ENCODE measurements at places on chromosomes 11 and 22.

- no peak for DNase-seq
These were observed 1.1 kb downstream of the CHADL start for GRCh38 chr22:41239443-41240128.

- DNase-seq: no peak
These were observed 39.8 kb downstream of the KREMEN1 start for GRCh38 chr22:29112681-29113080.

DNA sequence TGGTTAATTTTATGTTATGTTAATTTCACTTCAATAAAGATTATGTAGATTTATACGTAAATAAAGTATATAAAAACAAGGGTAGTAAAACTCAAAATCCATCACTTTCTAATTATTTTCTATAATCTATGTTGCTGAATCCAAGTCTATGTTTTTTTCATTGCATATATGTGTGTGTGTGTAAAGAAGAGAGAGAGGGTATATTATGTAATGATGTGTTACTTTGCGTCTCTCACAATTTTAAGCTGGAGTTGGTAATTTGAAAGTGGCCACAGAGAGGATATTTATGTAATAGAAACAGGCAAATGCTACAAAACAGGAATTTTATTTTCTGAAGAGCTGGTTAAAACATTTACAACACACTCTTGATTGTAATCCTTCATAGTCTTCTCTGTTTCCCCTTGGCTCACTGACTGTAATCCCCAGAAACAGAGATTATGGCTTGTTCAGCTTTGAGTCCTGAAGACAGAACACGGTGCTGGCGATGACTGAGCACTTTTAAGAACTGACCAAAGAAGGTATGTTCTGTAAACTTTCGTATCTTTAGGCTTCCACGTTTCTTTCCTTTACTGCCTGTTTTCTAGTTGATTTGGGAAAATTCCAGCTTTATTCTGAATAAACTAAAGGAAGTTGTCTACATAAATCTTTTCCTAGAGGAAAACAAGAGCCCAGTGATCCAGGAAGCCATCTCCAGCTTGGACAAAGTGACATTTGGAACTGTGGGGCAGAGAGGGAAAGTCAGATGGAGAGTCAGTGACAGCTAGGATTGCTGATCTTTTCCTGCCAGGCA lies 43.6 kb downstream of the OR2AG2 start:
- no peak for DNase-seq

DNA sequence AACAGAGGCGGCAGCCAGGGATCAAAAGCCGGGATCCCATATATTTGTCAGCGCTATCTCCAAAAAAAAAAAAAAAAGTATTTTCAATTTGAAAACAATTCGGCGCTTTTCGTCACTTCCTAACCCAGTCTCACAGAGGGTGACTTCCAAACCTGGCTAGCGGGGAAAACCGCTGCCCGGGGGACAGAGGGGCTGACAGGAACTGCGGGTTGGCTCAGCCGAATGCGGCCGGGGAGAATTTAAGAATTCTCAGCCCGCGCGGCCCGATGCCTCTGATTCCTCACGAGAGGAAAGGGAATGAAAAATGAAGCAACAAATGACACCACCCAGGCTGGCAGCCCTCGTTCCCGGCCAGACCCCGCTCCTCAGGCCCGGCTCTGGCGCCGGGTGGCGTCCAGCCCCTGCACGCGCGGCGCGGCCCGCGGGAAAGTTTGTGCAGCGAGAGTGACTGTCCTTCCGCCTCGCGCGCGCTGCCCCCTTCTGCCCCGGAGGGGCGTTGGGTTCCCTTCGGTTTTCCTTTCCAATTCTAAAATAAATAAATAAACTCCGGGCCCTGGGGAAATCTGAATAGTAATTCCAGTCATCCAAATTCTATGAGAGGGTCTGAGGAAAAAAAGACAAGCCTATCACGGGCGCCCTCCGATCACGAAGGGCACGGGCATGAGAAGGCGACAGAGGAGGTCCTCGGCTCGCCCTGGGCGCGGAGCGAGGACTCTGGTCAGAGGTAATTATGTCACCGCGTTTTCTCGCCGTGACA lies 4.8 kb upstream of the PAX6 start:
- DNase-seq: peak; percentile 46

DNA sequence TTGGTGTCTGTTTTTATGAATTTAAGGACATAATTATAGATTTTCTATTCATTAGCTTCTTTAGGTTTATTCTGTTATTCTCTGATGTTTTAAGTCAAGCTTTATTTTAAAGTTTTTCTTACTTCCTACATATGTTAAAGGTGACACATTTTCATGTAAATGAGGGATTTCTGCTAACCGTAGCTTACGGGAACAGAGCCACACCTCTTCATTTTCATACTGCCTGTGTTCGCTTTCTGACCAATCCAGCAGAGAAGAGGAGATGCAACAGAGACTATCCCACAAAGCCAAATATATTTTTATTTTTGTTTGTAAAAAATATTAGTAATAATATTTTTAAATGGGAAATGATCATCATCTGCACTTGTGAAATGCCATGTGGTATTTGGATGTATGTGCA lies 774.1 kb downstream of the BRD1 start:
- no peak for DNase-seq

- no peak for DNase-seq
These were observed 141.0 kb downstream of the BRD1 start for GRCh38 chr22:49686495-49687219.

GRCh38 chr22:46731246-46732040 lies 6.6 kb downstream of the CERK start:
- peak; percentile 85 for DNase-seq

GRCh38 chr22:23466351-23466750 lies 113.7 kb downstream of the IGLL1 start:
- DNase-seq: no peak

DNA sequence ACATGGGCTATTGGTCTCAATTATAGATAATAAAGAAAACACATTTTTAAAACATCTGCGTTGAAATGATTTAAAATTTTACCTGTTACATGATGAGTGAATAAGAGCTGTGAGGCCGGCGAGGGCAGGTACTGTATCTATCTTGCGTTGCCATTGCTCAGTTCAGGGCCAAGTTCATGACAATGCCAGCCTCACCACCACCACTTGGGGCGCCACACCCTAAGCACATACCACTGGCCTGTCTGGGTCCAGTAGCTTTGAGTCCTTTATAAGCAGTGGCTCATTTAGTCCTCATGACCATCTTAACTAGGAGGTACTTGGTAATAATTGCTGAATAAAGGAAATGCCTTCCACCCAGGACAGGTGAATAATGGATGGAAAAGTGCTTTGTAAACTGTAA lies 14.5 kb upstream of the MB start:
- peak; percentile 57 for DNase-seq

DNA sequence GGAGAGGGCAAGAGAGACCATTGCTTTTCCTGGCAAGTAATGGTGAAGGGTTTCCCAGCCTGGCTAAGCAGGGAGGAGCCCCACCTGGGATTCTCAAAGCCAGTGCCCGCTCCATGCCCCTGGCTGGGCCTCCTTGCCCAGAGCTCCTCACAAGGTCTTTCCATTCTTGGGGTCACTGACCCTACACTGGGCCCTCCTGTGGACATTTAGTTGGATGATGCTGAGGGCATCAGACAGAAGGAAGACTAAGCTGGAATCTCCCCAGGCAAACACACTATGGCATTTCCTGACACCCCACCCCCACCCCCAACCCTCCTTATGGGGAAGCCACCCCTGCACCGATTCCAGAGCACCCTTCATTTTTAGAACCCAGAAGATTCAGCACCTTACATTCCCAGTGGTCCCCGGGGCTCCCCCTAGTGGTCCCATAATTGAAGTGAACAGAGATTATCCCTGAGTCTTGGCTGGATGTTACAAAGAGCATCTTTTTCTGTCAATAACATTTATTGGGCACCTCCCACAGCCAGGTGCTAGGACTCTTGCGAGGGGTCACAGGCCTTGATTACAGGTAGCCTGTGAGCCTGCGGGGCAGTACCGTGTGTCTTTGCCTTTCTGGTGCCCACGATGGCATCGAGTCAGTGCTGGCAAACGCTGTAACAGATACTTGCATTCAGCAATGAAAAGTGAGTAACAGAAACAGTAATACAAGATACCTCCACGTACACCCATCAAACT lies 548.5 kb downstream of the BUD13 start:
- DNase-seq: peak; percentile 49
